ENCODE measurements at places on chromosomes 11 and 22. TPM values are rescaled to one million over a fixed set of nuclear protein-coding genes. Genes with fewer than 3 reads are reported as not detected.

The MUC5AC gene
- not detected for total RNA-seq

The IGF2 gene
- total RNA-seq, result 620 TPM

The SLC25A45 gene
- 9.1 TPM for total RNA-seq

The ALDH3B2 gene
- total RNA-seq, result not detected

The NELL1 gene
- 0.88 TPM for total RNA-seq

The TMPRSS13 gene
- 0.45 TPM for total RNA-seq

The ENTHD1 gene
- total RNA-seq, result 0.12 TPM

The TMPRSS4 gene
- 0.96 TPM for total RNA-seq

The TLCD5 gene
- 7.9 TPM for total RNA-seq

The SLC17A6 gene
- total RNA-seq, result not detected

The MMP13 gene
- not detected for total RNA-seq

The ADAMTS15 gene
- total RNA-seq, result 16.0 TPM

The PGA5 gene
- total RNA-seq, result 1.0 TPM

The PNPLA5 gene
- total RNA-seq, result not detected

The MRPL49 gene
- 37.1 TPM for total RNA-seq

The GLYAT gene
- total RNA-seq, result not detected

The OR8G5 gene
- not detected for total RNA-seq

The CTSW gene
- total RNA-seq, result 3.9 TPM

The C22orf42 gene
- not detected for total RNA-seq

The CPT1A gene
- 81.4 TPM for total RNA-seq

The ARFIP2 gene
- 46.0 TPM for total RNA-seq

The IRAG1 gene
- 189 TPM for total RNA-seq

The OTOG gene
- not detected for total RNA-seq

The CARNS1 gene
- total RNA-seq, result 9.3 TPM

The OR4D6 gene
- total RNA-seq, result not detected

The ANKRD49 gene
- 12.6 TPM for total RNA-seq

The LSP1 gene
- total RNA-seq, result 45.2 TPM

Data from aorta (tissue), 5 donors.